ENCODE measurements at places on chromosomes 7 and 10.

GRCh38 chr7:20737840-20738448, 48.7 kb downstream of the SP8 start:
- DNase-seq, result no peak

DNA sequence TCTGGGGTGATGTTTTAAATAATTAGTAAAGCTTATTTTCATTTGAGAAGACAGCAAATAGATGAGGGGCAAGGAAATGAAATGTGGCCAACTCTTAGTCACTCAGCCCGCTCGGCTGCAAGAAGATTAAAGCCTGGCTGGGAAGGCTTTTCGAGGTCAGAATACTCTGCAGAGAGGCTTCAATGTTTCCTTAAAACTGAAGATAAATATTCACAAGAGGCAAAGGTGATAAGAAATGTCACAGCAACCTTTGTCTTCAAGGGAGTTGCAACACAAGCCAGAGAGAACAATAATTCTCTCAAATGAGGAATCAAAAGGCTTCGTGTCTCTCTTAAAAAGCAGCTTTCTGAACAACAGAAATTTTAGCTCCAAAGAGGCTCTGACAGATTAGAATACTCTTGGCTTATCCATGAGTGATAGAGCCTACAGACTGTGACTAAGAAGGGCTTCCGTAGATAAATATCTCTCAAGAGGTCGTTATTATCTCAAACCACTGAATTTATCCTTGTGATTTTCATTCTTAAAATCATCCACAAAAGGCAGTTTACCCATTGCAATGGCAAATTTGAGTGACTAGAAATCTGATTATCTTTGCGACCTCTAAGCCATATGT, 92.5 kb downstream of the KLF6 start:
- no peak for DNase-seq

- no peak for DNase-seq
Measured at GRCh38 chr10:15267496-15267895, 99.0 kb upstream of the NMT2 start.

DNA sequence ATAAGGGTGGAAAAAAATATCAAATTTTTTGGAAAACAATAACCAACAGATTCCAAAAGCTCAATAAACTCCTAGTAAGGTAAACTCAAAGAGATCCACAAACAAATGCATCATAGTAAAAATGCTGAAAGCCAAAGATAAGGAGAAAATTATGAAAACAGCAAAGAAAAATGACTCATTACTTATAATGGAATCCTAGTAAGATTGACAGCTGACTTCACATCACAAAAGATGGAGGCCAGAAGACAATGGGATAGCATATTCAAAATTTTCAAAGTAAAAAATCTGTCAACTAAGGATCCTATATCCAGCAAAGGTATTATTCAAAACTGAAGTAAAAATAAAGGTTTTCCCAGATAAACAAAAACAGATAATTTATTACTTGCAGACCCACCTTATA, 183.4 kb upstream of the VIPR2 start:
- DNase-seq, result no peak

GRCh38 chr7:29381206-29382094, 182.2 kb upstream of the PRR15 start:
- DNase-seq, result no peak

DNA sequence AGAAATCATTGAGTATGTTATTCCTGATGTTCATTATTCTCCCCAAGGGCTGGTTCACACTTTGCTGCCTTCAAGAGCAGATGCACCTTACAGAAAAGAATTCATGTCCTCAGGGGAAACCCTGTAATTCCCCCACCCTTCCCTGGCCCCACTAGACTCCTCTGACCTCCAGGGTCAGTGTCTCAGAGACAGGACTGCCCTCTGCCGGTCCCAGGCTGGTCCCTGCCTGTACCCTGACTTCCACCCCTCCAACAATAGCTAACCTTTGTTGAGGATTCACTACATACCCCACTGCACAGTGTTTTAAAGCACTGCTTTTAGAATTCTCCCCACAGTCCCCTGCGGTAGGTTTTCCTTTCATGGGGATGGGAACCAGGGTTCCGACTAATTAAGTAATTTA, 4.4 kb upstream of the SEPHS1 start:
- DNase-seq, result no peak

GRCh38 chr7:74003621-74004020, 24.4 kb upstream of the ELN start:
- no peak for DNase-seq

- DNase-seq, result no peak
Measured at GRCh38 chr7:30511973-30512662, 7.5 kb upstream of the GGCT start.

- no peak for DNase-seq
Measured at GRCh38 chr7:37432281-37432920, 16.3 kb downstream of the ELMO1 start.

GRCh38 chr10:101282947-101283346, 53.7 kb upstream of the LBX1 start:
- no peak for DNase-seq

- DNase-seq, result no peak
Measured at GRCh38 chr10:127148066-127148932, 48.1 kb downstream of the INSYN2A start.

- no peak for DNase-seq
Measured at GRCh38 chr7:36736899-36737211, 12.6 kb upstream of the AOAH start.

DNA sequence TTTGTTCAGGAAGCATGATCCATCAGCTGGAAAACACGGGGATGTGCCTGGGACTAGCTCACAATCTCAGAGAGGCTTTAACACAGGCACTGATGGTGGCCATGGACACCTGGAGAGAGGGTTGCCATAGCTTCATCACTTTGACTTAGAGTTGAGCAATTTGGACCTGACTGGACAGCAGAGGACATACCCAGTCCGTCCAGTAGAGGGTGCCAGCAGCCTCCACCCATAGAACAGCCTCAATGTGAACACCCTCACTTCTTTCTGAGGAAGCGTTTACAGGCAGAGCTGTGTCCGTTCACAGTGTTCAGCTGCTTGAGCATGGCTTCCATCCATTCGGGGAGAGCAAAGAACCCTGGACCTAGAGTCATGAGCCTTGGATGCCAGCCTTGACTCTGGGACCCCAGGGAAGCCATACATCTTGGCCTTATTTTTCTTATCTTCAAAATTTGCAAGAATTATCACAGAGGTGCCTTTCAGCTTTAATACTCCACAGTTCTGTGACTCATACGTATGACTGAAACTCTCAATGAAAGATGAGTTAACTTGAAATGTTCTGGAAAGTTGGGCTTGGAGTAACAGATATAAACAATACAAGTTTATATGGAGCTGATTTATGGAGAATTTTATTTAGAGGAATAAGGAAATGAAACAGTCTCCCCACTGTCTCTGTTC, 302.9 kb upstream of the PODXL start:
- no peak for DNase-seq

DNA sequence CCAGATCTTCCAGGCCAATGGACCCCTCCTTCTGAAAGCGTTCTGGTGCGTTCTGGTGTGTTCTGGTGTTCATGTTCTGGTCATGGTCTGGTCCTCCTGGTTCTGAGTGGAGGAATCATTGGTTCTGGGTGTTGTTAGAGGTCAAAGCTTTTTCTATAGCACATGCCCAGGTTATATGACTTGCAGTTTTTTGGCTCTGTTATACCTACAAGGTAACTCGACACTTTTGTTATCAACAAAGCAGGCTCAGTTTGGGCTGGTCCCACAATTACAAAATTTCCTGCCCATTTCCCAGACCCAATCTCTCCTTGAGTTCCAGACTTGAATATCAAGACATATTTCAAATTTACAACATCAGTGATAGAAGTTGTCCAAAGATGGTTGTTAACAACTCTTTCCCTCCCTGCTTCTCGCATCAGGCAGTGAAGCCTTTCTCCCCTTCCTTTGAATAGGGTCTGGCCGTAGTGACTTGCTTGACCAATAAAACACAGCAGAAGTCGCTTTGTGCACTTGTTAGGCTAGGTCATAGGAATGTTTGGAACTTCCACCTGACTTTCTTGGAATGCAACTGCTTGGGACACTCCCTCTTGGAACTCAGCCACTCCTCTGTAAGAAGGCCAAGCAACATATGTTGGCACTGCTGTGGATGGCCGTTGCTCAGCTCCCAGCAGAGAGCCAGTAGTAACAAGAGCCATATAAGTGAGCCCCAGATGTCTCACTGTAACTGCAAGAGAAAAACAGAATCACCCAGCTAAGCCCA, 83.1 kb upstream of the STEAP1B start:
- no peak for DNase-seq

DNA sequence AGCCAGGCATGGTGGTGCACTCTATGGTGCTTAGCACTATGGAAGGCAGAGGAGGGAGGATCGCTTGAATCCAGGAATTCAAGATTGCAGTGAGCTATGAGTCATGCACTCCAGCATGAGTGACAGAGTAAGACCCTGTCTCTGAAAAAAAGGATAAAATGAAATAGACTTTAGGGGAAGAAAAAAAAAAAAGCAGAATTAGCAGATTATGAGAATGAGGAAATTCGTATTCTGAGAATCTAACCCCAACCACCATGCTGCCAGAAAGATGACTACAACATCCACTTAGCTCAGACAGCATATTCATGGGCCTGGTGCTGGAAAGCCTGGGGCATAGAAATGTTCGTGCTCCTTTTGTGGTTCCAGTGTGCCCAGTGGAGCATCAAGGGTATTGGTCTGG, 63.3 kb downstream of the TMEM26 start:
- no peak for DNase-seq

DNA sequence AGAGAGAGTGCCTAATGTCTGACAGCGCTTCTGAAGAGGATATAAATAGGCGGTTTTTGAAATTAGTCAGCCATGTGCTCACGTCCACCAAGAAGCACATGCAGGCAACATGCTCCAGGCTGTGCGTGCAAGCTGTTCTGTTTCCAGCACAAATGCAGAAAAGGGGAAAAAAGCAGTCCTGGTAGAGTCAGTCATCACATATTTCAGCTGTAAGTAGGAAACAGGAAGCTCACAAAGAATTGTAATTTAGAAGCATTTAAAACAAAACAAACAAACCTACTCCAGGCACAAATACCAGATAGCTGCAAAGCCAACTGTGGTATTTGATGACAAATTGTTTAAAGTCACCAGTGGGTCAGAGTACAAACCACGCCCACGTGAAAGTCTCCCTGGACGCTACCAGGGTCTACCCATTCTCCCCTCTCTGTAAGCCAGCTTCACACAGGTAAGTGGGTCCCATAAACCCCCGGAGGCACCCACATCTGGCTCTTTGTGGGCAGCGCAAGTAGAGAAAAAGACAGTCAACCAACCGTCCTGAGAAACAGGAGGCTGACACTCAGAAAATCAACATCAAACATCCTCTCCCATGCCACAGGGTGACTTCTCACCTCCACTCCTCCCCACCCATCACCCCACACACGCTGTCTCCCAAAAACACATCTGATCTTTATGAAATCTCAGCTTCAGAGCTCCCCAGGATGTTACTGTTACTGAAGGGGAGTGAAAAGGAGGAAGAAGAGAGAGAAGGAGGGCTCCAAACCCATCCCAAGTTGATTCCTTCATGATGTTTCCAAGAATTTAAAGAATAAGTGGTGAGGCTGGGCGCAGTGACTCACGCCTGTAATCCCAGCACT, 186.4 kb downstream of the FAM107B start:
- DNase-seq, result no peak

DNA sequence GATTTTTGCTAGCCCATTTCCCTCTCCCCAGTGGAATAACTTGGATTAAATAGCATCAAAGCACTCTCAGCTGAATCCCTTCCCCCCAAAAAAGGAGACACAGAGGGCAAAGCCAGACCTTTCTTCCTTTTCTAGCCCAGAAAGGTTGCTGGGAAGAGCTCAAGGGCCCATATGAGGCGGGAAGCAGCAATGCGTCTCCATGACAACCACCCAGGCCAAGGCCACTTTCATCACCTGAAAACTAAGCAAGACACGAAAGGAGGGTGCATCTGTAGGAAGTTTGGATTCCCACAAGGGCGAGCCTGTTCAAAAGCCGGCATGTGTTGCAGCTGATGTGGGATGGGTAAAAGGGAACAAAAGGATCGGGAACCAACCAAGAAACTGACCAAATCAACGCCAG, 229.1 kb downstream of the PLXNA4 start:
- no peak for DNase-seq

DNA sequence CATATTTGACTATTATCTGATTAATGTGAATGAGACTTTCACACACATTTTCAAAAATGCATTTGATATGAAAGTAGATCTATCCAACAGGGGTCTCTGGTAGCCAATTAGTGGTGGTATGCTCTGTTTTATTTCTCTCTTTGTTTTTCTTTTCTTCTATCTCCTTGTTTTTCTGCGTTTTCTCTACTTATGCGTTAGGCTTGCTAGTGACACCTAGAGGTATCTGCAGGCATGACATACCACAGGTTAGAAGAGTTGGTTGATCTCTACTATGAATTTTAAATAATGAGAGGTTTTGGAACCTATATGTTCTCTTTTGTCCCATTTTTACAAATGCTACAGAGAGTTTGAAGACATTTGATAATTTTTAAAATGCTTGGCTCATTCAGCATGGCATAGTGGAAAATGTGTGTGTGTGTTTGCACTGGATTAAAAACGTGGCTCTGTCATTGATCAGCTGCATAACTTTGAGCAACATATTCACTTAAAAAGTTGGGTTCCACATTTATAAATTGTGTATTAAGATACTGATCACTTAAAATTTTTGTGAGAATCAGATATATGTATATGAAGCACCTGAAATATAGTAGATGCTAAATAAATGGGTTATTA, 28.1 kb upstream of the PLXDC2 start:
- DNase-seq, result no peak

DNA sequence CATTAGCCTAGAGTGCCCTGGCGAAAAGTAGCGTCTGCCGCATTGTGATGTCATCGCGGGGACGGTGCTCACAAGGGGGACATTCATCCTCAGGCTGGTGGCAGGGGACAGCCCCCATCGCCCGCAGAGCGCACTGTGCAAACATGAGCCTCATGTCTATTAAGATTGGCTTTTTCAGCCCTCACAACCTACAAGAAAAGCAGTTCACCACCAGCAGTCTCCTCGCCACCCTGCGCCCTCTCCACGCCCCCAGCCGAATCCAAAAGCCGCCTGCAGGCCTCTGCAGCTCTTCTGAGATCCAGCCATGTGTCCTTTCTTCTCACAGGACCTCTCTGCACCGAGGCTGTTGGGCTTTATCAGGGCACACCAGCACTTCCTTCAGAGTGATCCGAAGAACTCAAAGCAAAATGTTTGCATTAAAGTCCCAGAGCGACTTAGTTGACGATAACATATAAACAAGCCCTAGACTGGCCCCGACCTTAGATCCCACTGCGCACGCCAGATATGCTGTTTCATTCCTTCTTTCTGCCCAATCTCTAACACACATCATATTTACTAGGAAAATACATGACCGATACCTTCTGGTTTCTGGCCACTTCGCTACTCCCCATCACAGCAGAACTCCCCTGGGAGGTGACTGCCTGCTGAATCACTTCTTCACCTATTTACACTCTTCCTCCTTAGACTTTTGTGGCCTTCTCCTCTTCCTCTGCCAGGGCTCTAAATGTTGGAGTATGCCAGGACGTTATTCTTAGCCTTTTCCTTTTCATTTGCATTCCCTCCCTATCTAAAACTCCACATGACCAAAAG, 206.0 kb upstream of the SH2B2 start:
- no peak for DNase-seq

- DNase-seq, result no peak
Measured at GRCh38 chr10:52855546-52856325, 83.2 kb upstream of the MBL2 start.

Measured in activated naive CD4-positive, alpha-beta T cell (primary cell).